Kidney tubule cell (primary cell): ENCODE measurements at places on chromosomes 4 and X.

DNA sequence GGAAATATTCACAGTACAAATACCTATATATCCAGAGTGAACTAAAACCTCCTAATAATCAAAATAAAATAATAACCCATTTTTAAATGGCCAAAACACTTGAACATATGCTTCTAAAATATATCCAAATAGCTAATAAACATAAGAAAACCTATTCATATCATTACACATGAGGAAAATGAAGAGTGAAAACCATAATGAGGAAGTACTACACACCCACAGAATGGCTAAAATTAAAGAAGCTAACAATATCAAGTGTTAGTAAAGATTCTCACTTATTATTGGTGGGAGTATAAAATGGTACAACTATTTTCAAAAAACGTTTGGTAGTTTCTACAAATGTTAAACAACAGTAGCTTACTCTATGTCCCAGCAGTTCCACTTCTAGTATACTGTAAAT is 92.1 kb downstream of the KLHL13 start:
- no peak for DNase-seq

DNA sequence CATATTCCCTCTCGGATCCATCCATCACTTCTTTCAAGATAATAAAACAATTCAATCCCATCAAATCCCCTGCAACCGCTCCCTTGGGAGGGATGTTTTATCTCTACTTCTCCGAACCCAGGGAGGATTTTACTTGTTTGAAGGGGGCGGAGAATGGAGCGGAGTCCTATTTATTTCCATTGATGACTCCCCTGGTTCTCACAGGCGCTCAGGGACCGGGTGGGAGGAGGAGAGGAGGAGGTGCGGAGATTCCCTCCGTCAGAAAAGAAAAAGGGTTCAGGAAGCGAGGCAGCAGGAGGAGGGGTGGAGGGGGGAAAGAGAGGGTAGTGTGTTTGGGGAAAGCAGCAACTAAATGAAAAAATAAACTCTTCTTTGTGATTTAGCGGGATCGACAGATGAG is 2.1 kb downstream of the NDNF start:
- DNase-seq = no peak

DNA sequence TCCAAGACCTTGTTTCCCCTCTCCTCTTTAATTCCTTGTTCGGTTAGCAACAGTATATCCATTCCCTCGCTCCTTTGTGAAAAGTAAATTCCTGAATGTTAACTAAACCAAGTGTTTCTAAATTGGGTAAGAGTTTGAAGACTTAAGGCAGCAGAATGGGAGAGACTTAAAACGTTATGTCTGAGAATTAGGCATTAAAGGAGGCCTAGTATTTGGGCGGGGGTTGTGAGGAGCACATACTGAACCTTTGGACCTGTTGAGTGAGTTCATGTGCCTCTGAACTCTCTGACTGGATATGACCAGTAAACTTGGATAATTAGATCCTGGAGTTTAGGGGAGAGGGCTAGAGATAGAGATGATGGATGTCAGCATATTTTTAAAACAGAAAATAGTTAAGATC is 1.2 kb downstream of the MSMO1 start:
- peak; percentile 2 for DNase-seq

GRCh38 chr4:47383829-47384427 is 79.6 kb downstream of the COMMD8 start:
- peak; percentile 53 for DNase-seq

GRCh38 chr4:82712561-82712960 is 86.0 kb downstream of the SCD5 start:
- DNase-seq = no peak

DNA sequence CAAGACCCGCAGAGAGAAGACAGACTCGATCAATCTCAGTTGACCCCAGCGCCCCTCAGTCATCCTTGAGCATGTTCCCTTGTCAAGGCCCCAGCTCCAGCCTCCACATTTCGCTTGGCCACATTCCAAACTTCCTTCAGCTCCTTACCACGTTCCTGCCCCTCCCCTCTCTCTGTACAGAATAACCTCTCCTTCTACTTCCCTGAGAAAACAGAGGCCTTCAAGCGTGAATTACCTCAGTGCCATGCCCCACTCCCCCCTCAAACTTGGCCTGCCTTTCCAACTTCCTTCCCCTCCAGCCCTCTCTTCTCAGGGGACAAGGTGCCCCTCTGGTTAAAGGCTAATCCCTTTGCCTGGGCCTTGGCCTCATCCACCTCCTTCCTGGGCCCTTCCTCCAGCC is 3.2 kb upstream of the RIPPLY1 start:
- DNase-seq = peak; percentile 85

GRCh38 chr4:2243681-2244380 is 1.9 kb upstream of the HAUS3 start:
- DNase-seq = peak; percentile 20

- no peak for DNase-seq
Observed at GRCh38 chr4:6752486-6752829, 30.1 kb upstream of the KIAA0232 start.

- DNase-seq = peak; percentile 98
Observed at GRCh38 chr4:155376387-155377268, at the start of gene MAP9. TSS of gene MAP9 (minus strand) at chr4:155376965. CDS start at chr4:155375850, 1,115 bp downstream.

DNA sequence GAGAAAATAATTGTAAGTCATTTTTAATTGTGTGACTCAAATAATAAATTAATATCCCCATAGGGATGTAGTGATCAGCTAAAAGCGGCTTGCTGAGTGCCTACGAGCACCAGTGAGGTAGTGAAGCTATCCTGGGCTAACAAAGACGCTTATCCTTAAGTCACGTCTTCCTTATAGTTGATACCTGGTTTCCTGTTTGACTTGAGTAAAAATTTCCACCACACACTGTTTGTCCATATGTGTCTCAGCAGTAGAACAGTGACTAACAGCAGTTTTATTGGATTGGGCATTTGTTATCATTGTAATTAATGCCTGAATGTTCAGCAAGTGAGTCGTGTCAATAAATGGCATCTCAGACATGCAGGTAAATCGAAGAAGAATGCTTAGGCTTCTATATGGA is 241.1 kb downstream of the GRXCR1 start:
- no peak for DNase-seq

- peak; percentile 77 for DNase-seq
Observed at GRCh38 chr4:72568959-72569718, at the start of gene ADAMTS3. TSS of gene ADAMTS3 (minus strand) at chr4:72569221. CDS start at chr4:72568762, 459 bp downstream.

GRCh38 chr4:61202638-61203435 is 2.7 kb downstream of the ADGRL3 start:
- peak; percentile 52 for DNase-seq

DNA sequence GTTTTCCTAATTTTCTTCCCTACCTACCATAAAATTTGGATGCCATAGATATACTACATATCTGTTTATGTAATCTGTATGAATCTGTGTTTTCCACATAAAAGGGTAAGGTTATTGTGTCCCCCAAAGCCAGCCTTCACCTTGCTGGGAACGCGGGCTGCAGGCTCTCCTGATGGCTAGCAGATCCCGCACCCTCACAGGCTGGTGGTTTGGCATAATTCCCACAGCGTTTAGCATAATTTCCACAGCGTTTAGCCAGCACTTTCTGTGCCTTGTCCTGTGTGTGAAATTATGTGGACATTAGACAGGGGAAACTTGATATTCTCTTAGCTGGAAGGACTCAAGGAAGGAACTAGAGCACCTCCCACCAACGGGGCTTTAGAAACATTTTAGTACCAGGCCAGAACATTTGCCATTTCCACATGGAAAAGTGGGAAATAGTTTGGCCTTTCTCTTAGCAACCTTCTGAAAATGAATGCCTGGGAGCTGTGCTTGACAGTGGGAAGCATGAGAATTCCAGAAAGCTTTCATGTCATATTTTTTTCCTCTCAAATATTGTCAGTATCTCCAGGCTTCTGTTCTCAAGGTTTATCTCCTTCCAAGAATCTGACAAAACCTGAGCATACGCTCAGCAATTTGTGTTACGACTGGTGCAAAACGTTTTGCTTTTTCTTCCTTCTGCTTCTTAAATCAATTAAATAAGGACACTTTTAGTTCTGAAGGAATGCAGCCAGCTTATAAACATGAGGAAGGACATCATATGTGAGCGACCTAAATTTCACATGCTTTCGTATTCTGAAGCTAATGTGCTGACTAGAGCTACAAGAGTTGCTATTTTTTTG is 67.9 kb downstream of the STK32B start:
- no peak for DNase-seq

DNA sequence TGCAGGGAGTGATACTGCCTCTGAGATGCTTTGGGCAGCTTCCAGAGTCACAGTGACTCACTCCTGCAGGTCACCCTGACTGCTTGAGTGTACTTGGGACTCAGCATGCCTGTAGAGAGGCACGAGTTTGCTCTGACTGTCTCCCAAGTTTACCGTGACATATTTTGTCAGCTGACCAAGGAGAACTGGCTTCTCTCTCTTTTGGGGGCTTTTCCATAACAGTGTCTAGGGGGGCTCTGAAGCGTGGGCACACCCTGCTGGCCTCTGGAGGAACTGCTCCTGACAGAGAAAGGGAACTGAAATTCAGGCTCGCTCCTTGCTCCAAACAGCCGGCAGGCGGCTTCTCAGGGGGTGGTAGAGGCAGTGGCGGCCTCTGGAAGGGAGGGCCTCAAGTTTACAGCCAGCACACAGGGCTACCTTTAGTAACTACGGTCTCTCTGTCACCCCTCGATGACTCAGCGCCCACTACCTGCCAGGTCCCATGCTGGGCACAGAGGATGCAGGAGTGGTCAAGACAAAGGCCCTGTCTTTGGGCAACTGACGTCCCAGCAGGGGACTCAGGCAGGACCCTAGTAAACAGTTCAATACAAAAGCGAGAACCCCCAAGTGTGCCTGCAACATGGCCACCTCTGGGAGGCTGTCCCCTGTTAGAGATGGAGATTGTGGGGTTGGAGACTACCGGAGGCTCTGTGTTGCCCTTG is 17.8 kb downstream of the ZNF185 start:
- DNase-seq = peak; percentile 63
